ENCODE measurements at places on chromosomes 5 and 9.

DNA sequence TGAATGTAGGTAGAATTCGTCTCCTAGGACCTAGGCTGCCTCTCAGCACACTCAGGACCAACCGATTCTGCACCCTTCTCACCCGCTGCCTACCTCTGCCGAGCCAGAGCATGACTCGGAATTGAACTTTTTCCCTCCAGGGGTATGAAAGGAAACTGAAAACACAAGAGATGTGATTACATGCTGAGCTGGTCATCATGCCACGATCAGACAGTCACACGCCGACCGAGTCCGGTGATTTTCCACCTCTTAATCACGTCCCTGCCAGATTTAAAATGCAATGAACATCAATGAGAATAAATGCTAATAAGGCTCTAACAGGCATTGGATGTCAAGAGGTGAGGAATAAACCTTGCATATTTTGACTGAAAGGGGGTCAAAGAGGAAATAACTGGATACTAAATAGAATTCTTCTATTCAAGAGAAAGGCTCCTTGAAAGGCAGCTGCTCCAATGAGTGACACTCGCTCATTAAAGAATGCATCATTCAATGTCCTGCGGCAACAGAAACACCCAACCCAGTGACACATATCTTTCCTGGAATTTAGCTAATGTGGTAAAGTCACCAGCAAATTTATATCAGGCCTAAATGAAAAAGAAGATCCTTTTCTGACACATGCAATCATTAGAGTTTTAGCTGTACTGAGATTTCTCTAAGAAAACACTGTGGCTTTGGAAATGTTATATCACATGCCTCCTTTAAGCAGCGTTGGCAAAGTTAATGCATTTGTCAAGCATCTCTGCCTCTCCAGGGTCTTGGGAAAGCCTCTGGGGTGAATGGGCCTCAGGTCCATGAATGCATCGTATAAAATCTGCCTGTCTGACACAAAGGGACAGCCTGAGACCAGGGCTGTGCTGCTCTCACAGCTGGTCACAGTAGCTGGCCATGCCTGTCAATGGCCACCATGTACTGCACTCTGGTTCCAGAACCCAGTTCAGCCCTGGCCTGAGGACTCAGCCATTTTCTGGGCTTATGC is 128.7 kb downstream of the SPOCK1 start:
- no peak for DNase-seq

DNA sequence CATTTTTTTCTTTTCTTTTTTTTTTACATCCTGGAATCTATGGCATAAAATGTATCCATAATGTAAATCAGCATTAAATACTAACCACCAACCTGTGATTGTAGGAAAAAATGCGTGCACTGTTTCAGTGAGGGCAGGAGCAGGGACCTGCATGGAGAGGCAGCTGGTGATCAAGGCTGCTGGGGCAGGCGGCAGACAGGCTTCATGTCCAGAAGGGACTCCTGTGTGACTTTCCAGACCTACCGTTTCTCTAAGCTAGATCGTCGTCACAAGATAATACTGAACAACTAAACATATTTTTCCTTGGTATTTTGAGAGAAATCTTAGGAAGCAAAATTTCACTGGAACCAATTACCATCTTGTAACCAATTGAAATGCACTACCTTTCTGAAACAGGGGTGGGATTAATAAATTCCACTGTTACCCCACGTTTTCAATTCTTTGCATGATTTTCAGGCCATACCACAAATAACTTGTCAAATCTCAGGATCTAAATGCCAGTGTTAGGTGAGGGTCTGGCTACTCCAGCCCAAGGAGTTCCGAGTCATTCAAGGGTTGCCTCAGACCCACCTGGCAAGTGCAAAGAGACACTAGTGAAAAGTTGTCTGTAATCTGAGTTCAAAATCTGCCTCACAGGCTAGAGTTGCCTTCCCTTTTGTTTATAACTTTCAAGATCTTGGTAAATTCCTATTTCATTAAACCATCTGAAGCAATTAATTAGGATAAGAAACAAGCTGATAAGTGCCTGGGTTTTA is 198.2 kb downstream of the SEMA5A start:
- DNase-seq = no peak

GRCh38 chr5:166342402-166342801 is 1949.0 kb upstream of the WWC1 start:
- no peak for DNase-seq

DNA sequence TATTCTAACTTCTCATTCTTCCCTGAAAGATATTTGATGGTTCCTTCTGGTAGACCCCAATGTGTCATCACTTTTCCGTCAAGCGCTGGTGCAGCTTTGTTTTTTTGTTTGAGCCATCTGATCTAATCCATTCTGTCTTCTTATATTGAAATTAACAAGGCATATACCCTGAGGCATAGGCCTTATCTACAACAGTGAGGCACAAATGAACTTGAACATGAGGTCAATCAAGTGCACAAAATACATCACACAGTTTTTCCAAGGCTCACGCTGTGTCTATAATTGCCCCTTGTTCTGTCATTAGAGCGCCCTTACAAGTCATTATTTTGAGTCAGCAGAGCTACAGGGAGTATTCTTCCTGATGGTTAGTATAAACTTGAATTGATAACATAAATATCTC is 406.6 kb downstream of the MAT2B start:
- DNase-seq = no peak

DNA sequence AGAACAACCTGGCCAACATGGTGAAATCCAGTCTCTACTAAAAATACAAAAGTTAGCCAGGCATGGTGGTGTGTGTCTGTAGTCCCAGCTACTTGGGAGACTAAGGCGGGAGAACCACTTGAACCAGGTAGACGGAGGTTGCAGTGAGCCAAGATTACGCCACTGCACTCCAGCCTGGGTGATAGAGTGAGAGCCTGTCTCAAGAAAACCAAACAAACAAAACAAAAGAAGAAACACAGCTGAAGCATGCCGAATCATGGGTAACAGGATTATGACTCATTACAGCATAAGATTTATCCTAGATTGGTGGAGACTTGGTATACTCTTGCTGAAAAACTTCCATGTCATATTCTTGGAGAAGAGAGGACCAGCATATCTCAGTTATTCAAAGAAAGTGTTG is 236.7 kb upstream of the CCNH start:
- DNase-seq = no peak

DNA sequence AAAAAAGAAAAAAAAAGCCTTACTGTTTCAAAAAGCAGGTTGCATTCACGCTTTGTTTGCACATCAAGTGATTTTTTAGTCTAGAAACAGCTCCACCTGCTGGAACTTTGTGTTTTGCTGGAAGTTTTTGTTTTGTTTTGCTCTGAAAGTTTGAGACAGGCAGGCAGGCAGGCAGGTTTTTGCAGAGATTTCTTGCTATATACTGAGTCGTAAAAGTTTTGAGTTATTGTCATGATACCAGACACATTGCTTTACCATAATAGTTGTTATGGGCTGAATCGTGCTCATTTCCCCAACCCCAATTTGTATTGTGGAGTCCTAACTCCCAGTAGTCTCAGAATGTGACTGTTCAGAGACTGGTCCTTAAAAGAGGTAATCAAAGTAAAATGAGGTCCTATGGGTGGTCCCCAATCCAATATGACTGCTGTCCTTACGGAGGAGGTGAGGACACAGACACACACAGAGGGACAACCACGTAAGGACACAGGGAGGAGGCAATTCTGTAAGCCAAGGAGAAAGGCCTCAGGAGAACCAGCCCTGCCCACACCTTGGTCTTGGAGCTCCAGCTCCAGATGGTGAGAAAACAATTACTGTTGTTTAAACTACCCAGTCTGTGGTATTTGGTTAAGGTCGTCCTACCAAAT is 20.9 kb downstream of the OR2Y1 start:
- DNase-seq = peak; percentile 47

DNA sequence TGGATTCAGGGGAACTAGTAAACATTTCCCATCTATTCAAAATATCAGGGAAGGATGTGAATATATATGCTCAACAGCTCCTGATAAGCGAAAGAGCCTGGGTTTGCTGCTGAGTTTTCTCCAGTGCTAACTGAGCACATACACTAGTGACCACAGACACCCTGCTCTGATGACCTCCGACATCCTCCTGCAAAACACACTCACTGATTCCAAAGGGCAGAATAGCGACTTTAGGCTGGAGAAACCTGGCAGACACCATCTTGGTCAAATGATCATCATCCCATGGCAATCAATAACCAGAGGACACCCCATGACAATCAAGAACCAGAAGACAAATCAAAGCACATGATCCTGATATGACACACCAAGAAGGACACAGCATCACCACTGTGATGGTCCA is 9.2 kb upstream of the GADD45G start:
- DNase-seq = no peak

DNA sequence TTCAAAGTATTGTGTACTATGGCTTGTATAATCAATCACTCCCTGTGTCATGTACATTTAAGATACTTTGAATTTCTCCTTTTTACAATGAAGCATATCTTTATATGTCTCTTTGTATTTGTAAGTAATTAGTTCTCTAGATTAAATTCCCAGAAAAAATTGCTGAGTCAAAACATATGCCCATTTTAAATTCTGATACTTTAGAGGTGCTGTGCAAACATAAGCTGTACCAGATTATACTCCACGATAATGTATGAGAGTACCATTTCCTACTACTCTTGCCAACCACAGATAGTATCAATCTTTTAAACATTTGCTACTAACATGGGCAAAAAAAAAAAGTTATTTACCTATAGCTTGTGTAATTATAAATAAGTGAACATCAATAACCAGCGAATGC is 18.3 kb downstream of the DCAF10 start:
- DNase-seq = no peak

GRCh38 chr5:493119-493701 is 31.0 kb downstream of the SLC9A3 start:
- no peak for DNase-seq

DNA sequence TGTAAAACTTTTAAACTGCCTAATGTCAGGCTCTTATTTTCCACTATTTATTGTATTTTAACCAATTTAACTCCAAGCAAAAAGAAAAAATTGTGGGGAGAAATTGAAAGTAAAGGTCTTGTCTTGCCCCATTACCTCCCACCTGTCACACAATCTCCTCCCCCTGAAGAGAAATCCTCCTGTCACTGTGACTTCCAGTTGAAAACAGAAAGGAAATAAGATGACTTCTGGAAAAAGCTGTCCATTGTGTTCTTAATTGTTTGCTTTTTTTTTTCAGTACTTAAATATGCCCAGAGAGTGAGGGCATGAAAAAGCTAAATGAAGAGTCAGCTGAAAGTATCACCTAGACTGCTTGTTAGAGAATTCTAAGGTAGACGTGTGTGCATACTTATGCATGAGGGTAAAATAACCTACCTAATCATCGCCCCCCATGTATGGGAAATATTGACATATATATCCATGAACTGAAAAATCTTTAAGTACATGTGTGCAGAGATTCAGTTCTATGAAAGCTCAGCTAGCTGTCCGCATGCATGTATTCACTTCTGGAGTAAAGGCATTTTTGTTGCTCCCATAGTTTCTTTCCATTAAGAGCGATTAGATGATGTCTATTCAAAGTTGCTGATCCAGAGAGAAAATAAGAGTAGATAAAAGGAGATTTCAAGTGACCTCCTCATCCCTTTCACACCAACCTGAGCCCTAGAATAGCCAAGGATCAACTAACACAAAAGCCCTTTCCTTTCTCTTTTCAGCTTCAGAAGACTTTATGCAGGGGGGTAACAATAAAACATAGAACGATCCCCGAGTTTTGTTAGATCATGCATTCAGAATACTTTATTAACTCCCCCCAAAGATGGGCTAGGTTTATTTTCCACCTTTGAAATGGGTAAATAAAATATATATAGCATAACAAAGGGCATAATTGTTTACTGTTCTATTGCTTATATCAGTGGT is 5.3 kb downstream of the NR2F1-AS1 start:
- DNase-seq = no peak

- DNase-seq = no peak
These were observed 192.9 kb downstream of the EPB41L4A start for GRCh38 chr5:112226215-112226614.

- DNase-seq = no peak
These were observed 56.3 kb downstream of the SLF1 start for GRCh38 chr5:94674490-94675382.

GRCh38 chr5:159210846-159211245 is 1.5 kb upstream of the RNF145 start:
- no peak for DNase-seq

- no peak for DNase-seq
These were observed 5.1 kb upstream of the RALGDS start for GRCh38 chr9:133125941-133126696.

- DNase-seq = no peak
These were observed 6.8 kb upstream of the FCHSD1 start for GRCh38 chr5:141657937-141658545.

GRCh38 chr9:108919517-108919916 is 14.4 kb downstream of the ELP1 start:
- DNase-seq = no peak

- DNase-seq = no peak
These were observed 31.8 kb upstream of the PTGS1 start for GRCh38 chr9:122338994-122339393.

DNA sequence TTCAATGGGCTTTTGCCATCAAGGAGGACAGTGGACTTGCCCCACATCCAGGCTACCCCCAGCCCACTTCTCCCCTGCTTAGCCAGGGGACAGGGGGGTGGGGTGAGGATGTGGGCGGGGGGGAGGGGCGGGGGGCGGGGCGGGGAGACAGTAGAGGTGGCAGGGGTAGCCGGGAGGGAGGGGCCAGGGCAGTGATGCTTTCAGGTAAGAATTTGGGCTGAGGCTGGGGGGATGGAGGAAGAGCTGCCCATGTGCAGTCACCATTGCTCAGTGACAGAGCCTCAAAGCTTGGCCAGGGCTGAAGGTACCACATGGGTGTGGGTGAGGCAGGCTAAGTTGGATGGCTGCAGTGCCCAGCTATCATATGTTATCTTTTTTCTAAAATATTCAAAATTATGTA is 40.7 kb upstream of the HNRNPA0 start:
- no peak for DNase-seq

GRCh38 chr5:44396312-44396711 is 7.1 kb upstream of the FGF10 start:
- DNase-seq = no peak

DNA sequence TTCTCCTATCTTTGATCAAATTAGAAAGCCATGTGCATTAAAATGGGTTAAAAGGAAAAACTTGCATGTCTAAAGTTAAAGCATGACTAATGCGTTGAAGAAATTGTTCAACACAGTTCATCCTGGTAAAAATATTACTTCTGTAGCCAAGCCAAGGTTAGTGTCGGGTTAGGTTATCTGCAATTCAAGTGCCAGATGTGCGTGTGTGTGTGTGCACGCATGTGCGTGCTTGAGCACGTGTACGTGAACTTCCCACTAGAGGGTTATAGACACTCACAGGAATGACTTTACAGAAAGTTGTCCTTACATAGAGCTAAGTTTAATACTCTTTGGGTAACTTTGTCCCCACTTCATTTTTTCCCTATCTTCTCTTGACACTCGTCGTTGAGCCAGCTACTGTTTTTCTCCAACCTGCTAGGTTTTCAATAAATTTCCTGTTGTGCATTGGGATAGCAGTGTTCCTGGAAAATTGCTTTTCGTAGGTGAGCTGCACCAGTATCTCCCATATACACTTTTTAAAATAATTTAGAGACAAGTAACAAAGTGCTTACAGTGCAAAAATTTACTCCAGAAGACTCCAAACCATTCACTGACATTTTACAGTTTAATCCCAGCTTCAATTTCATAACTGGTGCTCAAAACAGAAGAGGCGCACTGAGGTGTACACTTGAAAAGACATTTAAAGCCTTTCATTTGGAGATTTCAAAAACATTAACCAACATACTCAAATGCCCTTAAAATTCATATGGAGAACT is 353.8 kb downstream of the NFIB start:
- DNase-seq = no peak

Data from Kasumi-1 (cell line).